Activated naive CD4-positive, alpha-beta T cell treated with Interleukin-2 at 50 U/mL for 16 hours (primary cell): ENCODE measurements at places on chromosomes 1 and 21.

GRCh38 chr1:235511470-235512240 lies 7.4 kb upstream of the B3GALNT2 start:
- DNase-seq: no peak

DNA sequence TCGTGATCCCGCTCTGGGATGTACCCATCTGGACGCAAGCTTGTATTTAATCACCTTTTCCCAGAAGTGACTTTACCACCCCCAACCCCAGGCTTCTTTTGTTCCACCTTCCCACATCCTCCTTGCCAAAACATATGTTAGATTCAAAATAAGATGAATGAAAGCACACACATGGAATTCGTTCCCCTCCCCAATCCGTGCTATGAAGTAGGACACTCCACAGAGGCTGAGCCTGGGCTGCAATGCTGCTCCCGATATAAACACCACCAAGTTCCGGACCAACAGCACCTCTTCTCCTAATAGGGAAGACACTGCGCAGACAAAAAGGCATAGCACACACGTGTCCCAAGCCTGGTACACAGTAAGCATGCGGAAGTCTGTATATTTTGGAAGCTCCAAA lies 86.1 kb downstream of the CLSTN1 start:
- no peak for DNase-seq

GRCh38 chr1:52239708-52240001 lies 97.8 kb downstream of the ZFYVE9 start:
- no peak for DNase-seq

GRCh38 chr1:3661631-3662030 lies 9.3 kb downstream of the TP73 start:
- no peak for DNase-seq

DNA sequence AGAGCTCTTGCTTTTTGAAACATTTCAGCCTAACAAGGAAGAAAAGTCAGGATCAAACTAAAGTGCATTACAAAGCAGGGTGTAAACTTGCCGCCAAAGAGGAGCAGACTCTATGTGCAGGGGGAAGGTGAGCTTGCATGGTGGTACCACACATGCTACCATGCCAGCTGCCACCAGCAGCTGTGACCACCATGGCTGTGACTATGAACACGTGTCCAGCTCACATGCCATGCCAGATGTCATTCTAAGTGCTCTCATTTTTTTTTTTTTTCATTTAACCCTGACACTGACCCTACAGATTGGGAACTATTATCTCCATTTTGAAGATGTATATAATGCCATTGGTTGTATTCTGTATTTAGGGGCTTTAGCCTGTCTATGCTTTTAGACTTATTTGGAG lies 79.0 kb downstream of the PCP4 start:
- DNase-seq: no peak

DNA sequence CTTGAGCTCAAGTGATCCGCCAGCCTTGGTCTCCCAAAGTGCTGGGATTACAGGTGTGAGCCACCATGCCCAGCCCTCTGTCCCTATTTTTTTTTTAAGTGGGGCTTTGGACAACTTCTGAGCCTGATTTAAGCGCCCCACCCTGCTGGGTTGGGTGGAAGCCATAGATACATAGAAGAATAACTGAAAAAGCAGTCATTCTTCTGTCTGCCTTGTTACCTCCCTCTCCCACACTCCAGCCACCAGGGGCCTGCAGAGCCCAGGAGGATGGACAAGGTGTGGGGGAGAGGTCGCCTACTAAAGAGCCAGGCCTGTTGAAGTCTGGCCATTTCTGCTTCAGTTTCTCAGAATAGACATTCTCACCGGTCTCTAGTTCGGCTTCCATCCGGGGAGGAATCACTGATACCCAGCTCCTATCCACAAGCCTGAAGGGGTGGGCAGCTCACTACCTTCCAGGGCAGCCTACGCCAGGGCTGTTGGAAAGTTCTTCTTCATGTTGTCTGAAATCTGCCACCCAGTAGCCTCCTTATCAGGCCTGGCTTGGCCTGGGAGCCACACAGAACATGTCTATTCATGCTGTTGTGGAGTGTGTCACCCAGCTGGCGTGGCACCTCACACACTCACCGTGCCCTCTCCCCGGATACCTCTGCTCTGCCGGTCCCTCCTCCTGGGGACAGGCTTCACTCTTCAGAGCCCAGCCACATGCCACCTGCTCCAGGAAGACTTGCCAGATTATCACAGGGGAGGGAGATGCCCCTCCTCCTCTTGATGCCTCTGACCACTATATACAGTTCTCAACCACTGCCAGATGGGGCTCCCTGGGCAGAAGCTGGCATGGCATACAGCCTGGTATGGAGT lies 27.7 kb downstream of the KNCN start:
- DNase-seq: no peak

GRCh38 chr1:14309984-14310383 lies 288.5 kb upstream of the KAZN start:
- DNase-seq: no peak

DNA sequence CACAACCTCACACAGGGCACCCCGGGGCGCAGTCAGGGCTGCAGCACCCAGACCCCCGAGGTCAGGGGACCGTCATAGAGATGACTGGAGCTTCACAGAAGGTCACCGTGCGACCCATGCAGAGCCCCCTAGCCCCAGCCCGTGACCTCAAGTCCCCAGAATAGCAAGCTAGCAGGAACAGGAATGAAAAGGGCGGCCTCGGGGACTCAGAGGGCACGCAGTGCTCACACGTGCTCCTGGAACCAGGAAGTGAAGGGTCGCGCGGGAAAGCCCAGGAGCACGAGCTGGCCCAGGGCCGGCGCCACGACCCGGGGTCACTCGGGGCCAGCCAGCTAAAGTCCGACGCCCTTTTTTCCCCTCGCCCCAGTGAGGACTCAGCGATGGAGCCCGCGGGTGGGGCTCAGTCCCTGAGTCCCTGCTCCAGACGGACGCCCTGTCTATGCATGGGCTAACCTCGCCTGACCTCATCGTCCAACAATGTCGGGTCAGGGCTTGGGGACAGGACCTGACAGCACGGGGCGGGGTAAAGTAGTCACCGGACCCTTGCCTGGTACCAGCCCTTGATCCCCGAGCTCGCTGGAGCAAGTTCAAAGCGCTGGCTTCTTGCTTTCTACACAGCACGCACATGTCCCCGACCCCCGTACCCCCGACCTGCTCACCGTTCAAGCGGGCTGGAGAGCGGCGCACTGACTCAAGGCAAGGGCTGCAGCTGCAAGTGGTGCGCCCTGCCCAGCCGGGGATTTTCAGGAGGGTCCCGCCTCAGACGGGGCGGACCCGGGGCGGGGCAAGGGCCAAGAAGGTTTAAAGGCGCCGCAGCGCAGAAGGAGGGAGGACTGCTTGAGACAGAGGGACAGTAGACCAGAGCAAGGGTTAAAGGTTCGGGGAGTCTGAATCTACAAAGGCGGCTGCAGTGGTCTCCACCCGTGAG lies at the start of gene TAGLN2:
TAGLN2 (minus strand) TSS at position 717 of the 928 bp plus-strand sequence. CDS start 4,998 bp downstream, outside the sequence.
- DNase-seq: peak; percentile 93

GRCh38 chr1:60866226-60866900 lies 216.0 kb upstream of the NFIA start:
- no peak for DNase-seq

DNA sequence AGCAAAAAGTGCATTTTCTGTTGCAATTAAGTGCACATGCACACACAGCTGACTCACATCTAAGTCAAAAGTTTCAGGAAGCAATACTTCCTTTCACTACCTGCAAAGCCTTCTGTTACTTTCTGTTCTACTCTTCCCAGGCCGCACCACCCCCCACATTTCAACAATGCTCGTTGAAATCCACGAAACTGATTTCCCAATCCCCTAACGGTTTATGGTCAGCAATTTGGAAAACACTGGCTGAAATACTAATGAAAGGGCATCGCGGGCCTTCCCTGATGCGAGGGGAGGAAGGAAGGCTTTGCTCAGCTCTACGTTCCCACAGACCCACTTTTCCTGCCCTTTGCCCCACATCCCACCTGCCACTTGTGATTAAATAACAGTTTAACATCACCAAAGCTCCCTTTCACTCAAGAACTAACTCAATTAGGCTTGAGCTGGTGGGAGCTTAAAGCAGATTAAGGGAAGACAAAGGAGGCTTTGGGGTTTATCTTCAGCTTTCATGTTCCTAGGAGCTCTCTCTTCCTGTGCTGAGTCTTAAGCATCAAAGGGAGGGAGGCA lies 243.2 kb upstream of the RAB4A start:
- DNase-seq: peak; percentile 29

DNA sequence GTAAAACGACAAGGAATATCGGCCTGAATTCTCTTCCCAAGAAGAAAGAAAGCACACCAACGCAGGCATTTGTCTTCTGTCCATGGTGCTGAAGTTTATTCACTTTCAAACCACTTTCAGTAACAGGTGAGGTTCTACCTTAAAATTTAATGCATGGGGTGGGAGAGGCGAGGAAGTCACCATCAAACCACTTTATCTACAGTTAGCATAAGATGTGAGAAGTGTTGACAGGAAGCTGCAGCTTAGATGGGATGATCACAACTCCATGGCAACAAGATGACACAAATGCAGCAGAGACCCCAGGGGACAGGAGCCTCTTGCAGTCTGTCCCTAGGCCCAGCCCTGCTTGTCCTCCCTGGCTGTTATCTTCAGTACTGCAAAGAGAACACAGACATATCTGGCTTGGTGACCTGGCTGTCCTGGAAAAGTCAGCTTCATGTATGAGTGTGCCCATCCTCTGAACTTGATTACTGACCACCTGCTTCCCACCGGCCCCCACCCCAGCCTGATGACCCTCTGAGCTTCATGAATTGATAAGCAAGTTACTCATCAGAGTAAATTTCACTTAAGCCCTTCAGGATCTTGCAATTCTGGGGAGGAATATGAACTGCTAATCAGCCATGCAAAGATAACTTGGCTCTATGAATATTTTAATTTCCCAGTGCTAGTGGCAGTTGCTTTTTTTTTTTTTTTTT lies 1.8 kb downstream of the NPPA start:
- no peak for DNase-seq

- no peak for DNase-seq
These were observed 3.3 kb upstream of the ELAVL4 start for GRCh38 chr1:50105433-50105832.

- DNase-seq: no peak
These were observed 39.2 kb downstream of the SYT6 start for GRCh38 chr1:114114185-114115094.
